ENCODE measurements at places on chromosomes 4 and X.

DNA sequence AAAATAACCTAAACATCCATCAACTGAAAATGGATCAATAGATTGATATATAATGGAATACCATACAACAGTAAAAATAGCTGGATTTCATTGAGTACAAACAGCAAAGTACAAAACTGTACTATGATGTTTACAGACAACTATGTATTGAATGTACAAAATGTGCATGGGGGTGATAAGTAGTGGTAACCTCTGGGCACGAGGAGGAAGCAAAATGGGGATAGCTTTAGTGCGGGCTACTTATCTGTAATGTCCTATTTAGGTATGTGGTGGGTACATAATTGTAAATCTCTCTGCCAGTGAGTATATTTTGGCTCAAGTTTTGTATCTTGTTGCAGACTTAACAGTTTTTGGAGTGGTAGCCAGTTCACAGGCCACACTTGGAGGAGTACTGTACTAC is 123.6 kb downstream of the STAG2 start:
- H3K4me1 ChIP-seq: no peaks in the 10 kb centered on the region
- no peak overlapping the region for H3K4me3 ChIP-seq
- peaks cover 64% of the 10 kb centered on the region for H3K36me3 ChIP-seq
- H3K27me3 ChIP-seq: no peaks in the 10 kb centered on the region
- no peak for DNase-seq

GRCh38 chrX:130418066-130418465 is 16.3 kb downstream of the RBMX2 start:
- DNase-seq: no peak
- H3K27ac ChIP-seq: no peak overlapping the region
- no peaks in the 10 kb centered on the region for H3K27me3 ChIP-seq
- no peaks in the 10 kb centered on the region for H3K4me1 ChIP-seq

GRCh38 chr4:103372002-103372558 is 173.9 kb upstream of the CENPE start:
- peaks cover 5% of the 10 kb centered on the region for H3K4me1 ChIP-seq
- H3K36me3 ChIP-seq: no peaks in the 10 kb centered on the region
- no peaks in the 10 kb centered on the region for H3K27me3 ChIP-seq
- H3K27ac ChIP-seq: no peak overlapping the region

DNA sequence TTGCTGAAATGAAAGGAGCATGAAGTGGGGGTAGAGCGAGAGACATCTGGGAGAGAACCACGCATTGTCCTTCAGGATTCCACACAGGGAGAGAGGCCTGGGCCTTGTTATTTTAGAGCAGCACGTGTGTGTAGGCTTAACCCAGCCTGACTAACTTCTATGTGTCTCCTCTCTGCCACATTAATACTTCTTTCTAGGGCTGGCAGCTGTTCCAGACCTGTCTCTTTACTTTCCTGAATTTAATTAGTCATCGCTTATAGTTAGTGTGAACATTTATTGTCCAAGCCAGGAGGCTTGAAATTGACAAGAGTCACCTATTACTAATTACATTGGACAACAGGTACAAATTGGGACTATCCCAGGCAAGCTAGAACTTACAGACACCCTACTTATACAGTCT is 51.3 kb downstream of the SMAD1 start:
- H3K27me3 ChIP-seq: no peaks in the 10 kb centered on the region
- no peak for DNase-seq
- no peak overlapping the region for H3K4me3 ChIP-seq
- H3K36me3 ChIP-seq: no peaks in the 10 kb centered on the region
- no peak overlapping the region for H3K27ac ChIP-seq

- no peaks in the 10 kb centered on the region for H3K36me3 ChIP-seq
- peak; percentile 15 for DNase-seq
Observed at GRCh38 chr4:142984871-142985585, 138.9 kb upstream of the INPP4B start.

GRCh38 chr4:10577508-10578426 is 106.8 kb downstream of the CLNK start:
- H3K27me3 ChIP-seq: no peaks in the 10 kb centered on the region
- H3K27ac ChIP-seq: no peak overlapping the region
- peaks cover 8% of the 10 kb centered on the region for H3K4me1 ChIP-seq
- H3K36me3 ChIP-seq: no peaks in the 10 kb centered on the region
- H3K4me3 ChIP-seq: no peak overlapping the region

GRCh38 chr4:623914-624566 is 1.3 kb upstream of the PDE6B start:
- H3K27ac ChIP-seq: no peak overlapping the region
- H3K36me3 ChIP-seq: no peaks in the 10 kb centered on the region
- peaks cover 2% of the 10 kb centered on the region for H3K27me3 ChIP-seq
- no peak overlapping the region for H3K4me3 ChIP-seq
- peaks cover 12% of the 10 kb centered on the region for H3K4me1 ChIP-seq
- DNase-seq: no peak

DNA sequence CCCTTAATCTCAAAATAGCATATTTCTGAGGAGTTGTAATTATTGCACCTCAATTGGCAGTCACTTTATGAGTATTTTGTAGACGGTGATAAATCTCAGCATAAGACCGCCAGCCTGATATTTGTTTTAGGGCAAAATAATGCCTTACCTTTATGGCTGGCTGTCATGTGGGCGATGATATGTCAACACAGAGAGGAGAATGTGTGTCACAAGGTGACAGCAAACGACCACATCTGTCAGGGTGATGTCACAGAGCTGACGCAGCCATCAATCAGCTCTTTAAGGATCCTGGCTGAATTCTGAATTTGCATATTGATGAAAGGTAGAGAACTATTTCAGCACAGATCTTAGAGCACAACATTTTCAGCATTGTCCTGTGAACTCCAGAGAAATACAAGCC is 209.7 kb downstream of the CEP135 start:
- H3K36me3 ChIP-seq: no peaks in the 10 kb centered on the region
- H3K27ac ChIP-seq: no peak overlapping the region
- no peak overlapping the region for H3K4me3 ChIP-seq
- no peak for DNase-seq
- H3K27me3 ChIP-seq: no peaks in the 10 kb centered on the region

- no peaks in the 10 kb centered on the region for H3K36me3 ChIP-seq
- DNase-seq: no peak
- no peak overlapping the region for H3K27ac ChIP-seq
- no peaks in the 10 kb centered on the region for H3K4me1 ChIP-seq
- no peaks in the 10 kb centered on the region for H3K27me3 ChIP-seq
- no peak overlapping the region for H3K4me3 ChIP-seq
Observed at GRCh38 chr4:57333684-57334083, 223.5 kb upstream of the IGFBP7 start.

DNA sequence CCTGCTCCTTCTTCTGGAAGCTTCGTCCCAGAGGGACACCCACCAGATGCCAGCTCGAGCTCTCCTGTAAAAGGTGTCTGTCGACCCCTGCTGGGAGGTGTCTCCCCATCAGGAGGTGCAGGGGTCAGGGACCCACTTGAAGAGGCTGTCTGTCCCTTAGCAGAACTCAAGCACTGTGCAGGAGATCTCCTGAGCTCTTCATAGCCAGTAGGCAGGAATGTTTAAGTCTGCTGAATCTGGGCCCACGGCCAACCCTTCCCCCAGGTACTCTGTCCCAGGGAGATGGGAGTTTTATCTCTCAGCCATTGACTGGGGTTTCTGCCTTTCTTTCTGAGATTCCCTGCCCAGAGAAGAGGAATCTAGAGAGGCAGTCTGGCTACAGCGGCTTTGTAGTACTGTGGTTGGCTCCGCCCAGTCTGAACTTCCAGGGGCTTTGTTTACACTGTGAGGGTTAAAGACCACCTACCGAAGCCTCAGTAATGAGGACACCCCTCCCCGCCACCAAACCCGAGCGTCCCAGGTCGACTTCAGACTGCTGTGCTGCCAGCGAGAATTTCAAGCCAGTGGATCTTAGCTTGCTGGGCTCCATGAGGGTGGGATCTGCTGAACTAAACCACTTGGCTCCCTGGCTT is 1383.0 kb upstream of the TENM3 start:
- no peak overlapping the region for H3K4me3 ChIP-seq
- no peaks in the 10 kb centered on the region for H3K4me1 ChIP-seq
- H3K36me3 ChIP-seq: no peaks in the 10 kb centered on the region
- H3K27me3 ChIP-seq: no peaks in the 10 kb centered on the region
- no peak overlapping the region for H3K27ac ChIP-seq
- no peak for DNase-seq

- no peak for DNase-seq
- H3K4me1 ChIP-seq: no peaks in the 10 kb centered on the region
- no peaks in the 10 kb centered on the region for H3K27me3 ChIP-seq
- no peak overlapping the region for H3K4me3 ChIP-seq
- no peaks in the 10 kb centered on the region for H3K36me3 ChIP-seq
Observed at GRCh38 chrX:132088864-132089263, 39.0 kb downstream of the FRMD7 start.

DNA sequence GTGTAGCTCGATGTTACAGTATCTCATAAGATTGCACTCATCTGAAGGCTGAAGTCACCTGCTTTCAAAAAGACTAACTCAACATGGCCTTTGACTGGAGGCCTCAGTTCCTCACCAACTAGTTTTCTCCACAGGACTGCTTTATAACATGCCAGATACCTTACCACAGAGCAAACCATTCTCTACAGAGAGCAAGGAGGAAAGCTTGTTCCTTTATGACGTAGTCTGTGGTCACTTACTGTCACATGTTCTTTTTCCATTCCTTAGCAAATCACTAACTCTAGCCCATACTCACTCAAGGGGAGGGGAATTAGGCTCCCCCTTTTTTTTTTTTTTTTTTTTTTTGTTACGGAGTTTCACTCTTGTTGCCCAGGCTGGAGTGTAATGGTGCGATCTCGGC is 3.2 kb downstream of the THAP9 start:
- H3K4me3 ChIP-seq: no peak overlapping the region
- DNase-seq: no peak
- H3K27ac ChIP-seq: no peak overlapping the region
- no peaks in the 10 kb centered on the region for H3K27me3 ChIP-seq
- H3K36me3 ChIP-seq: peaks cover 2% of the 10 kb centered on the region

DNA sequence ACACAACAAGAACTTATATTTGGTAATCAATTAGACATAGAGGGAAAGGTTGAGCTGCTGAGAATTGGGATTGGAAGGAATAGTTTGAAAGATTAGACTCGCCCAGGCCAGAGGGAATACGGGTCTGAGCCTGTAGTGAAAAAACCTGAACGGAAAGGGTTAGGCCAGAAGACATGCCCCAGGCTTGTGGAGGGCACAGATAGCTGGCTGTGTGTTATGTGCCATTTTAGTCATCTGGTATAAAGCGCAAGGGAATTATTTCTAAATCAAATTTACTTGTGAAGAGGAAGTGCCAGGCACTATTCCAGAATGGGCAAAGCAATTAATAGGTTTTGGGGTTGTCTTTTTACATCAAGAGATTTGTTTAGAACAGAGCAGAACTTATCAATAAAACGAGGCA is 187.5 kb upstream of the ANKRD50 start:
- peaks cover 8% of the 10 kb centered on the region for H3K4me1 ChIP-seq
- H3K4me3 ChIP-seq: no peak overlapping the region
- no peak for DNase-seq
- H3K27me3 ChIP-seq: no peaks in the 10 kb centered on the region
- H3K27ac ChIP-seq: no peak overlapping the region
- H3K36me3 ChIP-seq: no peaks in the 10 kb centered on the region

GRCh38 chr4:1049591-1049905 is 38.1 kb downstream of the FGFRL1 start:
- H3K27ac ChIP-seq: no peak overlapping the region
- no peaks in the 10 kb centered on the region for H3K36me3 ChIP-seq
- no peak for DNase-seq

GRCh38 chrX:72079607-72080006 is 52.1 kb downstream of the RTL5 start:
- DNase-seq: no peak
- no peaks in the 10 kb centered on the region for H3K4me1 ChIP-seq

GRCh38 chrX:150324919-150325318 is 38.2 kb upstream of the MAMLD1 start:
- no peak for DNase-seq
- H3K4me3 ChIP-seq: no peak overlapping the region
- H3K36me3 ChIP-seq: no peaks in the 10 kb centered on the region
- no peaks in the 10 kb centered on the region for H3K27me3 ChIP-seq
- H3K27ac ChIP-seq: no peak overlapping the region

DNA sequence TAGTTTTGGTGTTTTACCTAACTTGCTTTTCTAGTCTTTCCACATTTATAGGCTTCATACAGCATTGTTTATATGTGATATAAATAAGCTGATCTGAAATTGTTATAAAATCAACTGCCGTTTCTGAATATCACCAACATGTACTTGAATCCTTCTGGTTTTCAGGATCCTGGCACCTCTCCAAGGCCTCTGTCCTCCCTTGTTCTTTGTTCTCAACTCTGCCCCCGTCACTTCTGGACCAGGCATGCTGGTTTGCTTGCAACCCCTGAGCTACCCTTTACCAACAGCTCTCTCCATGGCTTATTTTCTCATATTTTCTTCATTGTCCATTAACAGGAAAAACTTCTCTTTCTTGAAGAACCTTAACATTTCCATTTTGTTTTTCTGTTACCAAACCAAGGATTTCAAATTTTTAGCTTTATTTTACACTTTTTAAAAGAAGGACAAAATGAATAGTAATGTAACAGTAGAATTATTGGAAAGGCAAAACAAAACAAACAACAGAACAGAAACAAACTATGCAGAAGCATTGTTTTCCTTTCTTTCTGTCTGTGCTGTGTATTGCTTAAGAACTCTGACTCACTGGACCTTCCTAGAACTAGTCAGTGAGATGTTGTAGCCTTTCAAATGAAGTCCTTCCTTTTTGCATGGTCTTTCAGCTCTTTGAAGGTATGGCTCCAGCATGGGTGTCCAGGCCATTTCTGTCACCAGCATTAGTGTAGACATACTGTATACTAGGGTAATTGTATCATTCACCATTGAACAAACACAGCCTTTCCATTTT is 44.8 kb downstream of the BANK1 start:
- H3K27me3 ChIP-seq: no peaks in the 10 kb centered on the region

DNA sequence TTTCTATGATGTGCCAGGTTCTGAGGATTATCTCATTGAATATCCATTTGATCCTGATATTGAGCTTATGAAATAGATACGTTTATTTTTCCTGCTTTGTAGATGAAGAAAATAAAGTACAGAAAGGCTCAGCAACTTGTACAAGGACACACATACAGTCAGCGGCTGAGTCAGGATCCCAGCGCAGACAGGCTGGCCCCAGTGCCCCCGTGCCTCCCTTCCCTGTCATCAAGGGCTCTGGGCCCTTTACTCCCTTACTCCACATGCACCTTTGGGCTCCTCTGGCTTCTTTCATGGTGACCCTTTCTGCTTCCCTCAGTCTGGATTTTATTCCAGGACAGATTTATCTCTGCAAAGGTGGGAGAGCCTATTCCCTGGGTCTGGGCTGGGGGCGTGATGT is 12.8 kb downstream of the RASL11B start:
- H3K4me1 ChIP-seq: peaks cover 28% of the 10 kb centered on the region
- no peaks in the 10 kb centered on the region for H3K27me3 ChIP-seq
- DNase-seq: no peak
- no peaks in the 10 kb centered on the region for H3K36me3 ChIP-seq
- H3K4me3 ChIP-seq: no peak overlapping the region

- no peak overlapping the region for H3K4me3 ChIP-seq
- H3K4me1 ChIP-seq: no peaks in the 10 kb centered on the region
- no peak for DNase-seq
- H3K27ac ChIP-seq: no peak overlapping the region
Observed at GRCh38 chr4:178056996-178057395, 614.8 kb upstream of the AGA start.

GRCh38 chr4:82680834-82681233 is 117.8 kb downstream of the SCD5 start:
- H3K4me1 ChIP-seq: no peaks in the 10 kb centered on the region
- no peak overlapping the region for H3K4me3 ChIP-seq
- no peak overlapping the region for H3K27ac ChIP-seq
- no peak for DNase-seq
- H3K27me3 ChIP-seq: no peaks in the 10 kb centered on the region
